Activated CD4-positive, alpha-beta memory T cell treated with anti-CD3 and anti-CD28 coated beads, Interleukin-2, amount 10 ng/mL, durations not matched to agents 7 days and 5 days (primary cell): ENCODE measurements at places on chromosomes 12 and 14.

GRCh38 chr12:126397071-126397581 is 1331.9 kb downstream of the AACS start:
- DNase-seq: no peak

- DNase-seq: no peak
Measured at GRCh38 chr12:11769723-11770514, 120.4 kb downstream of the ETV6 start.

DNA sequence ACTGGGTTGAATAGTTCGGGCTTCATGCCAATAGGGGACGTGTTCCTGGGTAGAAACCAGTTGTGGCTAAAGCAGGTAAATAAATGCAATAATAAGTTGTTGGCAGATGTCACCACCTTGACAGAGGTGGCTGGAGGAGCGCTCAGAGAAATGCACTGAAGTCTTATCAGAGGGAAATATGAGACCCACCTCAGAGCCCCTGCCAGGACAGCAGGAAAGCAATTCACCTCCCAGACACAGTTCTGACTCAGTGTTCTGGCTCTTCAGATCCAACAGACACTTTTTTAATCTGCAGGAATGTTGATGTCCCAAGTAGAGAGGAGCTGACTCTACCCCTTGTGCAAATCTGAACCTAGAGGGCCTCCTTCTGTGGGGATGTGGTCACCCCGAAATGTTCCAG is 687.1 kb upstream of the FBXO33 start:
- DNase-seq: no peak

DNA sequence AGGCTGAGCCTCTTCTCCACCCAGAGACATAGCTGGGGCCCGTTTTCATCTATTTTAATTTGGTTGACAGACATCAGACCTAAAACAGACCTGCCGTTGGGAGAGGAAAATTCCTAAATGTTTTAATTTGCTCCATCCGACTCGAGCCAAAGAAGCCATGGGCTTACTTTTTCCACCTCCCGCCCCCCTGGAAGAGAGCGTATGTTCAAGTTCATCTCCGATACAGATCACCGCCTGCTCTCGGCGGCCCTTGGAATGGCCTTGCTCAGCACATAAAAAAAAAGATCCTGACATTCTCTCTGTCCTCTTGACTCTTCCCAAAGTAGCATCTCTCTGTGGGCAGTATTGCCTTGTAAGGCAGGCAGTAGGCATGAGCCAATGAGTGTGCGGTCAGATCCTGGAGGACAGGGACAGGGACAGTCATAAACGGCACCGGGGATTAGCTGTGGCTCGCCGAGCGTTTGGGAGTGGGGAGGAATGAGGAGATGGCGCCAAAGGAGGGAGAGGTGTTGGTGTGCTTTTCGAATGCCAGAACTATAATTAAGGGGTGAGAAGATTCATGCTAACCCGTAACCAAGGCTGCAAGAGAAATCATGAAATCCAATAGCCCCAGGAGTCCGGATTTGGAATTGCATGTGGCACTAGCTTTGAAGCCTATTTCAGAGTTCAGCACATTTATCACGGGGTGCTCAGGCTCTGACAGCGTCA is 47.9 kb upstream of the MEG3 start:
- no peak for DNase-seq

DNA sequence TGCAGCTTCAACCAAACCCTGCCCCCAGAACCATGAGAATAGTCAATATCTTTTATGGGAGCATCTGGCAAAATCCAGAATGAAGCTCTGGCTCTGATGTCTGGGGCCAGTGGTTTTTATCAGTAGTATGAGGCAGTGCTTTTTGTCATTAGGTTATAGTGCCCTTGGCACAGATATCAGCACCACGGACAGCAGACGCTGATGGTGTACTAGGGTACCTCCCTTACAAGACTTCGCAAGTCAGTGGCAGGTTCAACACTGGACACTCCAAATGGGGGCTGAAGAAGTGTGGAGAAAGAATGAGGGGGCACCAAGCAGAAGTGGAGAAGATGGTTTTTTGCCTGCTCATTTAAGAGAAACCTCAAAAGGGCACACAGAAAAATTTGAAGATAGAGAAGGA is 68.2 kb upstream of the E2F7 start:
- DNase-seq: peak; percentile 21

- DNase-seq: no peak
Measured at GRCh38 chr14:88929656-88930436, 105.4 kb downstream of the TTC8 start.

GRCh38 chr14:89849931-89850330 is 104.6 kb downstream of the EFCAB11 start:
- no peak for DNase-seq

GRCh38 chr14:90103808-90104207 is 42.0 kb downstream of the KCNK13 start:
- no peak for DNase-seq
